Retinal pigment epithelial cell (primary cell): ENCODE measurements at places on chromosomes 4 and X.

- no peak for DNase-seq
Observed at GRCh38 chr4:151933122-151933827, 172.5 kb upstream of the GATB start.

- no peak for DNase-seq
Observed at GRCh38 chrX:47927212-47927611, 76.6 kb downstream of the ZNF182 start.

DNA sequence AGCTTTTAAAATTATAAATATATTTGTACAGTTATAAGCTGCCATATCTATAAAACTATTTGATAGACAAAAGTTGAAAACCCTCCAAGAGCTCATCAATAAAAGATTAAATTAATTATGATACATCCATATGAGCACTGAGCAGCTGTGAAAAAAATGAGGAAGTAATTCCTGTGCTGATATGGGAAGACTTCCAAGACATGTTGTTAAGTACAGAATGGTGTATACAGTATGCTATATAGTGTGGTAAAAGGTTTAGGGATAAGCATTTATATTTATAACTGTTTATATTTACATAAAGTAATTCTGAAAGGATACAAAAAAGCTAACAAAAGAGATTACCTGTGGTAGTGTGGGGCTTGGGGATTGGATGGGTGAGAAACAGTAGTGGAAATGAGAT, 92.8 kb upstream of the BMP2K start:
- no peak for DNase-seq

- no peak for DNase-seq
Observed at GRCh38 chrX:30495468-30495867, 82.1 kb downstream of the TASL start.

- no peak for DNase-seq
Observed at GRCh38 chrX:153869473-153870287, 16.3 kb downstream of the L1CAM start.

DNA sequence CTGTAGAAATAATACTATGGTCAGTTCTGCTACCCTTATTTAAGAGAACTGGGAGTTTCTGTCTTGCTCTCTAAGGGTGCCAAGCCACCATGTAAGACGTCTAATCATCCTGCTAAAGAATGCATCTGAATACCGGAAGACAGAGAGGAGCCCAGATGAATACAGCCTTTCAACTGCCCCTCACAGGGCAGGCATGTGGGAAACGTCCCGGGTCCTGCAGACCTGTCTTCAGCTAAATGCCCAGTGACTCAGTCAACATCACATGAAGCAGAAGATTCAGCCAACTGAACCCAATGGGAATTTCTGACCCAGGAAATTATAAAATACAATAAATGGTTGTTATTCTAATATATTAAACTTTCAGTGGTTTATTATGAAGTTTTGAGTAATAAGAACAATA, 2141.0 kb upstream of the AGA start:
- no peak for DNase-seq
